Activated CD4-positive, alpha-beta memory T cell treated with anti-CD3 and anti-CD28 coated beads for 36 hours (primary cell): ENCODE measurements at places on chromosomes 16 and 17. TPM values are rescaled to one million over a fixed set of nuclear protein-coding genes. Genes with fewer than 3 reads are reported as not detected.

- no peak overlapping the region for H3K27ac ChIP-seq
- DNase-seq: no peak
- H3K4me3 ChIP-seq: no peak overlapping the region
- peaks cover 2% of the 10 kb centered on the region for H3K36me3 ChIP-seq
- H3K4me1 ChIP-seq: peaks cover 15% of the 10 kb centered on the region
- no peaks in the 10 kb centered on the region for H3K27me3 ChIP-seq
Observed at GRCh38 chr17:61233991-61234750, 165.5 kb upstream of the TBX2 start.

The HBQ1 gene
- not detected for total RNA-seq

DNA sequence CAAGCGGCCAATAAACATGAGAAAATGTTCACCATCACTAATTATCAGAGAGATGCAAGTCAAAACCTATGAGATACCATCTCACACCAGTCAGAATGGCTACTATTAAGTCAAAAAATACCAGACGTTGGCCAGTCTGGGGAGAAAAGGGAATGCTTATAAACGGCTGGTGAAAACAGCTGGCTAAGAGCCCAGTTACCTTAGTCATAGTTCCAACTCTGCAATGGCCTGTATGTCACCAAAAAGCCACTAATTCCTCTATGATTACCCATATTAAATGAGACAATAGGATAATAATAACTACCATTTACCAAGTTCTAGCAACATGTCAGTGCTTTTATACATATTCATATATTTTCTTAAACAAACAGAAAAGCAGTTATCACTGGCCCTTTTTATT, 42.9 kb upstream of the CDRT4 start:
- DNase-seq: no peak
- no peaks in the 10 kb centered on the region for H3K27me3 ChIP-seq
- H3K36me3 ChIP-seq: peaks cover 26% of the 10 kb centered on the region
- no peaks in the 10 kb centered on the region for H3K4me1 ChIP-seq
- no peak overlapping the region for H3K27ac ChIP-seq

DNA sequence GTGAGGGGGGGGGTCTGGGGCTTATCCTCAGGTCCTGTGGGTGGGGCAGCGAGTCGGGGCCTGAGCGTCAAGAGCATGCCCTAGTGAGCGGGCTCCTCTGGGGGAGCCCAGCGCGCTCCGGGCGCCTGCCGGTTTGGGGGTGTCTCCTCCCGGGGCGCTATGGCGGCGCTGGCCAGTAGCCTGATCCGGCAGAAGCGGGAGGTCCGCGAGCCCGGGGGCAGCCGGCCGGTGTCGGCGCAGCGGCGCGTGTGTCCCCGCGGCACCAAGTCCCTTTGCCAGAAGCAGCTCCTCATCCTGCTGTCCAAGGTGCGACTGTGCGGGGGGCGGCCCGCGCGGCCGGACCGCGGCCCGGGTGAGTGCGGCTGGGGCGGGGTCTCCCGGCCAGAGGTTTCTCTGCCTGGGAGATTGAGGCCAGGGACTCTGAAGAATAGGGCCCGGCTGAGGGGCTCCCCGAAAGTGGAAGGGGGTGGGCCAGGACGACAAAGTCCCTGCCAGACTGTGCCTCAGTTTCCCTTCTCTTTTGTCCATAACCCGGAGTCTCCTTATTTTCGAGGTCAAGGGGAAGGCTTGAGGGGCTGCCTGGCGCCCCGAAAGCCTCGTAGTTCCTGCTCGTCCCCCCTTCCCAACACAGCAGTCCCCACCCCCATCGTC, at the start of gene FGF11:
TSS of gene FGF11 (plus strand) at position 51 of the 651 bp plus-strand sequence. CDS start at position 160, 109 bp downstream.
- H3K4me1 ChIP-seq: peaks cover 43% of the 10 kb centered on the region
- H3K27me3 ChIP-seq: peaks cover 42% of the 10 kb centered on the region
- peaks cover 6% of the 10 kb centered on the region for H3K36me3 ChIP-seq
- peak within 1 kb of the TSS; percentile 66 for H3K4me3 ChIP-seq

The CD300C gene
- 0.14 TPM for total RNA-seq

The PAGR1 gene
- 21.9 TPM for total RNA-seq

DNA sequence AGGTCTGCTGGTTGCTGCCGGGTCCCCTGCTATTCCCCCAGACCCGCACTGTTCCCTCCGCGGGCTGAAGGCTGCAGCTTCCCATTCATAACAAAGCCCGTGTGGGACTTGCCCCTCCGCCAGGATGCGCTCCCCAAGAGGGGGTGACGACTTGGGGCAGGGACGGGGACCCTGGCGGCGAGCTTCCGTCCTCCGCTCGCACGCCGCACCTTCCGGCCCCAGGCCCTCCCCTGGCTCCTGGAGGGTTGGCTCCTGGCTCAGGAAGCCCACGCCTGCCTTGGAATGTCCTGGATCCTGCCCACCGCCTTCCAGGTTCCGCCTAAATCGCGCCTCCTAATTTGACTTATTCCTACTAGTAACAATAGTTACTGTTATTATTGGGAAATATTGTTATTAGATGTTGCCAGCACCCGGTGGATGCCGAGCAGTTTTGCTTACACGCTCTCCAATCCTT, 1.1 kb upstream of the TFAP4 start:
- peak overlapping the region; percentile 68 for H3K4me3 ChIP-seq
- H3K4me1 ChIP-seq: peaks cover 8% of the 10 kb centered on the region
- no peaks in the 10 kb centered on the region for H3K36me3 ChIP-seq
- no peaks in the 10 kb centered on the region for H3K27me3 ChIP-seq
- peak overlapping the region; percentile 60 for H3K27ac ChIP-seq
- DNase-seq: peak; percentile 65

- DNase-seq: no peak
- peak overlapping the region; percentile 67 for H3K27ac ChIP-seq
- H3K4me1 ChIP-seq: peaks cover 62% of the 10 kb centered on the region
- H3K27me3 ChIP-seq: no peaks in the 10 kb centered on the region
- H3K4me3 ChIP-seq: no peak overlapping the region
Observed at GRCh38 chr17:17151541-17151940, 54.6 kb downstream of the PLD6 start.

DNA sequence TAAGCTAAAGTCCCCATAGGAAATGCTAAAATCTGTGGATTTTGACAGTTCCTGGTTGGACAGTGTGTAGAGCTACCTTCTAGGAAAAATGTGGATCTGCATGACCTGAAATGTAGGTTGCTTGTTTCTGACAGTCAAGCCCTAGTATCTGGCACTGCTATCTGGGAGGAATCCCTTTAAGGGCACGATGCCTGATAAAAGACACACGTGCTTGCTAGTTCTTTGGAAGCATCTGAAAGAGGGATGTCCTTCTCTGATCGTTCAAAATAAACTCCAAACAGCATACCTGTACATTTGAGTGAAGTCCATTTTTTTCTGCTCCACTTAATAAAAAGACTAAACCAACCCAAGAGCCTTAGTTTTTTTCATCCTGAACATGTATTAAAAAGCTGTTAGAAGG, 101.3 kb downstream of the CDK5R1 start:
- no peaks in the 10 kb centered on the region for H3K4me1 ChIP-seq
- H3K27ac ChIP-seq: no peak overlapping the region
- DNase-seq: no peak
- no peak overlapping the region for H3K4me3 ChIP-seq

DNA sequence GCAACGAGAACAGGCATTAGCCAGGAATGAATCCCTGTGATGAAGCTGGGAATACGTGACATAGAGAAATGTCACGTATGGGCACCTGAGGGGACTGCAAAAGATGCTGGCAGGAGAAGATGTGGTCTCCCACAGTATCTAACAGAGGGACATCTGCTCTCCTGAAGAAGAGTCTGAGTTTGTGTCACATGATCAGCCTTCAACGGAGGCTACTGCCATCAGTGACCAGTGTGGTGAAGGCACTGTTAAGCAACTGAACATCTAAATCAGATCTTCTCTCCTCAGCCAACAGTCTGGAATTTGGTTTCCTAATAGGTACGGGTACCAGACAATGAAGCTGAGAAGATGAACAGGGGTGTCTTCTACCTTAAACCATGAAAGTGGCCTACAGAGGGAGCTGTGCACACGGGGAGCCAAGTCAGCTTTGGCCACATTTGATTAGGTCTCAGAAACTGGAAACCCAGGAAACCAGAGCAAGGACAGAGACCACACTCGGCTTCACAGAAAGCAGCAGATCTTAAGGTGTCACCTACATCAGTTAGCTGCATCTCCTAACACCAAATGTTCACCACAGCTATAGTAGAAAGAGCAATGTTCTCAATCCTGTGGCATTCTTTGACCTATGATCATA, 41.8 kb downstream of the BRD7 start:
- H3K36me3 ChIP-seq: peaks cover 46% of the 10 kb centered on the region
- peak; percentile 81 for DNase-seq
- H3K27ac ChIP-seq: peak overlapping the region; percentile 45
- peaks cover 58% of the 10 kb centered on the region for H3K4me1 ChIP-seq

- no peak for DNase-seq
- peaks cover 7% of the 10 kb centered on the region for H3K36me3 ChIP-seq
- H3K27ac ChIP-seq: no peak overlapping the region
- H3K4me1 ChIP-seq: no peaks in the 10 kb centered on the region
- H3K4me3 ChIP-seq: no peak overlapping the region
Observed at GRCh38 chr16:47705266-47705665, 244.1 kb downstream of the PHKB start.

DNA sequence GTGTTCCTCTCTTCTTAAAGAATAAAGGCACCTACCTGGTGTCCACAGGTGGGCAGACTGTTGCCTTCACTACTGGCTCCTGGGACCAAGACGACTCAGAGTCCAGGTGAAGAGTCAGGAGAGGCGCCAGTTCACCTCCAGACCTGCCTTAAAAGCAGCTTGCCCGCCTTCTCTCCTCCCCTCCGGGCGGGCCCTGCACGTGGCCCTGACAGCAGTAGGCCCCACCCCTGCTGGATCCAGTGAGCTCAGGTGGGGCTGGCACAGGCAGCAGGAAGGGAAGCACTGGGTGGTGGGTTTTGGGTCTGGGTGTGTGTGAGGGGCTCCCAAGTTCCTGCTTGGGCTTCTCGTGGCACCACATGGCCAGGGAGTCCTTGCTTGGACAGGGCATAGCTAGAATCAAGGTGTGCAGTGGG, at the start of gene TNS4:
TSS of gene TNS4 (minus strand) at position 125 of the 413 bp plus-strand sequence. CDS start 5,198 bp downstream, outside the sequence.
- no peaks in the 10 kb centered on the region for H3K36me3 ChIP-seq
- peaks cover 1% of the 10 kb centered on the region for H3K27me3 ChIP-seq
- H3K4me1 ChIP-seq: peaks cover 4% of the 10 kb centered on the region
- no peak within 1 kb of the TSS for H3K4me3 ChIP-seq
- DNase-seq: no peak
- no peak within 1 kb of the TSS for H3K27ac ChIP-seq

- no peaks in the 10 kb centered on the region for H3K36me3 ChIP-seq
- peak; percentile 44 for DNase-seq
- no peak overlapping the region for H3K27ac ChIP-seq
Observed at GRCh38 chr17:7081341-7082062, 1.5 kb upstream of the CLEC10A start.

GRCh38 chr17:78176548-78177025, 8.2 kb downstream of the SYNGR2 start:
- no peak overlapping the region for H3K27ac ChIP-seq
- H3K4me3 ChIP-seq: no peak overlapping the region
- peaks cover 60% of the 10 kb centered on the region for H3K36me3 ChIP-seq
- H3K27me3 ChIP-seq: no peaks in the 10 kb centered on the region
- peaks cover 44% of the 10 kb centered on the region for H3K4me1 ChIP-seq

GRCh38 chr17:81903415-81903831, 1.4 kb downstream of the NPB start:
- no peak overlapping the region for H3K27ac ChIP-seq
- DNase-seq: no peak
- H3K4me3 ChIP-seq: no peak overlapping the region
- H3K27me3 ChIP-seq: peaks cover 8% of the 10 kb centered on the region
- peaks cover 16% of the 10 kb centered on the region for H3K36me3 ChIP-seq

DNA sequence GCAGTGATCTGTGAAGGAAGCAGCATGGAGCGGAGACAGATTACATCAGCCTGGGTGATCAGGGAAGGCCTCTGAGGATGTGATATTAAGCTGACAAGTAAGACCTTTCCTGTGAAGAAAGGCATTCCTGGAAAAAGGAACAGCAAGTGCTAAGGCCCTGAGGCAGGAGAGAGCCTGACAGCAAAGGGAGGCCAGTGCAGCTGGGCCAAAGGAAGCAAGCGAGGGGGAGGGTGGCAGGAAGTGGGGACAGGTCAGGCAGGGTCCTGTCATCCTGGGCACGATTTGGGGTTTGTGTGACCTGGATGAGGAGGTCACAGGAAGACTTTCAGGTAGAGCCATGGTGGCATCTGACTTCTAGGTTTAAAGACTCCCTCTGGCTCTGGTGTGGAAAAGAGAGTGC, 12.3 kb downstream of the CPNE2 start:
- H3K4me1 ChIP-seq: peaks cover 23% of the 10 kb centered on the region
- H3K4me3 ChIP-seq: no peak overlapping the region
- peak; percentile 27 for DNase-seq
- no peaks in the 10 kb centered on the region for H3K36me3 ChIP-seq
- no peaks in the 10 kb centered on the region for H3K27me3 ChIP-seq

The MILR1 gene
- total RNA-seq: not detected

GRCh38 chr16:51938861-51939260, 608.1 kb downstream of the TOX3 start:
- H3K4me1 ChIP-seq: no peaks in the 10 kb centered on the region
- no peak overlapping the region for H3K27ac ChIP-seq
- no peaks in the 10 kb centered on the region for H3K27me3 ChIP-seq
- H3K36me3 ChIP-seq: no peaks in the 10 kb centered on the region
- no peak for DNase-seq

The ADAM11 gene
- 0.33 TPM for total RNA-seq

The PMP22 gene
- total RNA-seq: not detected
